Naive thymus-derived CD8-positive, alpha-beta T cell (primary cell): ENCODE measurements at places on chromosomes 5 and 9. TPM values are rescaled to one million over a fixed set of nuclear protein-coding genes. Genes with fewer than 3 reads are reported as not detected.

Gene JMY
- 27.1 TPM for total RNA-seq

Gene SHOC1
- total RNA-seq, result not detected

Gene ABO
- total RNA-seq, result not detected

Gene TMEM232
- 1.4 TPM for total RNA-seq

Gene C5orf22
- 35.7 TPM for total RNA-seq

GRCh38 chr9:121674952-121675351 lies 23.5 kb downstream of the DAB2IP start:
- DNase-seq, result peak; percentile 31
- H3K4me1 ChIP-seq, result no peaks in the 10 kb centered on the region
- H3K27ac ChIP-seq, result no peak overlapping the region
- H3K36me3 ChIP-seq, result no peaks in the 10 kb centered on the region

- no peaks in the 10 kb centered on the region for H3K4me1 ChIP-seq
- no peaks in the 10 kb centered on the region for H3K36me3 ChIP-seq
- H3K27me3 ChIP-seq, result peaks cover 41% of the 10 kb centered on the region
Measured at GRCh38 chr5:115325296-115325959, 29.0 kb upstream of the CCDC112 start.

- no peak overlapping the region for H3K4me3 ChIP-seq
- no peak overlapping the region for H3K27ac ChIP-seq
- peaks cover 6% of the 10 kb centered on the region for H3K4me1 ChIP-seq
- no peaks in the 10 kb centered on the region for H3K36me3 ChIP-seq
Measured at GRCh38 chr9:99489060-99489413, 267.0 kb downstream of the SEC61B start.

GRCh38 chr9:115104908-115105307 lies 13.0 kb downstream of the TNC start:
- no peak overlapping the region for H3K27ac ChIP-seq
- H3K4me3 ChIP-seq, result no peak overlapping the region
- peaks cover 8% of the 10 kb centered on the region for H3K27me3 ChIP-seq
- no peak for DNase-seq

DNA sequence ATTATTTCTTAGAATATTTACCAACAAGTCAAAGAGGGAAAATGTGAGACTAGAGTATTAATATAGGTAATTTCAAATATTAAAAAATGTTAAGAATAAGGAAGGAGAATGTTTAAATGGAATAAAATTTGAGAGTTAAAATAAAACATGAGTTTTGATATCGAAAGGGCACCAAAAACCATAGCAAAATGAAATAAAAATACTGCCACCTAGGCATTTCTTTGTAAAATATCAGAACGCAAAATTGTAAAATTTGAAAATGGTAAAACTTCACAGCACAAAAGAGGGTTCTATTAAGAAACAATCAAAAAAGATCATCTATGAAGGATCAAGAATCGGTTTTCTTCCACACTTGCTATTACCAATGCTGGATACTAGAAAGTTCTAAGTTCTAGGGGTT lies 418.3 kb downstream of the TAF11L14 start:
- no peaks in the 10 kb centered on the region for H3K4me1 ChIP-seq
- H3K4me3 ChIP-seq, result no peak overlapping the region
- no peak for DNase-seq
- H3K36me3 ChIP-seq, result no peaks in the 10 kb centered on the region

DNA sequence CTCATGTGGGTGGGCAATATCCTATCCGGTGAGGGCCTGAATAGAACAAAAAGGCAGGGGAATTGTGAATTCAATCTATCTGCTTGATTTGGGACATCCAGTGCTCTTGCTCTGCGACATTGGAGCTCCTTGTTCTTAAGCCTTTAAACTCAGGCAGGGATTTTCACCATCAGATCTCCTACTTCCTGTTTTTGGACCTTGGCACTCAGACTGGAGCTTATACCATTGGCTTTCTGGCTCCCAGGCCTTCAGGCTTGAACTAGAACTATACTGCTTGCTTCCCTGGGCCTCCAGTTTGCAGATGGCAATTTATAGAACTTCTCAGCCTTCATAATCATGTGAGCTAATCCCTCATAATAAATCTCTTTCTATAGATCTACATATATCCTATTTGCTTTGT lies 134.3 kb upstream of the CLINT1 start:
- no peak overlapping the region for H3K27ac ChIP-seq
- peaks cover 21% of the 10 kb centered on the region for H3K27me3 ChIP-seq
- no peak overlapping the region for H3K4me3 ChIP-seq
- DNase-seq, result no peak
- no peaks in the 10 kb centered on the region for H3K36me3 ChIP-seq
- peaks cover 13% of the 10 kb centered on the region for H3K4me1 ChIP-seq

DNA sequence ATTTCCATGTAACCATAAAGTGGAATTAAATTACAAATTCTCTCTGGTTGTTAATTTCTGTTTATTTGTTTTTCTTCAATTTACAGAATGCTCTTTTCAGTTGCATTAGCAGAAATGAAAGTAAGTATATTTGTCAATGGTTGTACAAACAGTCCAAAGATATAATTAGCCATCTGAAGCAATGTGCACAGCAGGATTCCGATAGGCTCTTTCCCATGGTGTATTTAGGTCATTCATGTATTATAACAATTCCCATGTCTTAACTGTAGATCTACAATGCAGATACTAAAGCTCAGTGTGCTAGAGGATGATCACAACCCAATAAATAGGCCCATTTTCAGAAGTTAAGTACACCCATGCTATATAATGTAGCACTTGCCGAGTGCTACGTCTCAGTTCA lies 43.8 kb downstream of the RECK start:
- no peaks in the 10 kb centered on the region for H3K4me1 ChIP-seq
- H3K4me3 ChIP-seq, result no peak overlapping the region
- H3K27me3 ChIP-seq, result no peaks in the 10 kb centered on the region
- DNase-seq, result no peak
- H3K36me3 ChIP-seq, result peaks cover 31% of the 10 kb centered on the region

DNA sequence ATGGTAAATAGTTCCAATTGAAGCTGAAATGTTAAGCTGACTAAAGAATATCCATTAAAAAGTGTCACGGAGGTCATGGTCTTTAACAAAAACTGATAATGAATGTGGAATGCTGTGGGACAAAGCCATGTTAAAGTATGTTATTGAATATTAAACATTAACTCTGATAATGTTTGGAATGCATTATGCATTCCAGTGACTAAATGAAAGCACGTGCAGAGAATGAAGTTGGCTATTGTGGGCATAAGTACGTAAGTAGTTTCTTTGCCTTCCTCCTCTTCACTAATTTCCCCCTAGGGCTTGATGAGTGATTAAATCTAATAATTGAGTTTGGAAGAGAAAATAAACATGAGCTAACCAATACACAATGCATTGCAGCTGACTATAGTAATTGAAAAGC lies 640.4 kb upstream of the CDH10 start:
- no peaks in the 10 kb centered on the region for H3K36me3 ChIP-seq
- H3K4me3 ChIP-seq, result no peak overlapping the region
- no peaks in the 10 kb centered on the region for H3K27me3 ChIP-seq
- H3K4me1 ChIP-seq, result no peaks in the 10 kb centered on the region
- no peak overlapping the region for H3K27ac ChIP-seq
- DNase-seq, result no peak

DNA sequence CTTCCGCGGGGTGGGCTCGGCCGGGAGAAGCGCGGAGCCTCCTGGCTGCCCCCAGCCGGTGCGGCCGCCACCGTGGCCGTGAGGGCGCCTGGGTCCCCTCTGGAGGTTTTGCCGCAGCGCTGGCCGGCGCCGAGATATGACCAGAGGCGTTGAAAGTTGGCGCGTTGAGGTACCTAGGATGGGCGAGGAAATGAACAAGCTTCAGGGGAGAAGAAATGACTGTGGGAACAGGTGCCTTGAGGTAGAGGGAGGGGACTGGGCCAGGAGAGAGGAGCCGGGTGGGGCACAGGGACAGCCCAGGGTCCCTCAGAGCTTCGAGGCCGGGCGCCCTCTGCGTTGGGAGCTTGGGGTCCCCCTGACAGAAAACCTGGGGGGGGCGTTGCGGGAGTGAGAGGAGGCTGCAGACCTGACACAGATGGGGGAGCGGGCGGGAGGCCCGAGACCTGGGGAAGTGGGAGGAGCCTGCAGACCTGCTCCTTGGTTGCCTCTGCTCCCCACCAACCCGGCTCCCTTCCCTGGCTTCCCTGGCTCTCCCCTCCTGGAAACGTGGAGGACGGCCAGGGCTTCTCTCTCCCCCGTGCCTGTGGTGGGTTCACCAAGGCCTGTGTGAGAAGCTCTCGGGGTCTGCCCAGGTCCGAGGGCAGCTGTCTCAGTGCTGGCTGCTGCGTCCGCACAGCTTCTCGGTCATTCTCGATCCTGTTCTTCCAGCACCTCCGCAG lies 14.2 kb downstream of the RABL6 start:
- no peak overlapping the region for H3K4me3 ChIP-seq
- peaks cover 21% of the 10 kb centered on the region for H3K36me3 ChIP-seq
- DNase-seq, result peak; percentile 53
- no peaks in the 10 kb centered on the region for H3K27me3 ChIP-seq
- peaks cover 17% of the 10 kb centered on the region for H3K4me1 ChIP-seq

DNA sequence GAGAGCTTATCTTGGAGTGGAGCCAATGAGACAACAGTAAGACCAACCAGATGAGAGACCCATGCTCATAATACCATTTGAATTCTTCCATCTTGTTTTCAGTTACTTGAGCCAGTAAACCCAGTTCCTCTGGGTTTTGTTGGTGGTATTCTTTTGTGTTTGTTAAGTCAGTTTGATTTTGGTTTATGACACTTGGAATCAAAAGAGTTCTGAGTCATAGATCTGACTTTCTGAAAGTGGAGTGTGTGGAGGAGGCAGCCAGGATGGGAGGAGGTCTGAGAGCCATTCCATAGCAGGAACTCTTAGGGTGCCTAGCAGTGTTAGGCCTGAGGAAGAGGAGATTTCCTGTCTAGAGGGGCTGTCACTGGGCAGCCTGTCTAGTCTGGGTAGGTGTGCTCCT lies 24.6 kb upstream of the PANK3 start:
- H3K4me1 ChIP-seq, result no peaks in the 10 kb centered on the region
- no peak overlapping the region for H3K27ac ChIP-seq
- H3K27me3 ChIP-seq, result no peaks in the 10 kb centered on the region
- no peak overlapping the region for H3K4me3 ChIP-seq

DNA sequence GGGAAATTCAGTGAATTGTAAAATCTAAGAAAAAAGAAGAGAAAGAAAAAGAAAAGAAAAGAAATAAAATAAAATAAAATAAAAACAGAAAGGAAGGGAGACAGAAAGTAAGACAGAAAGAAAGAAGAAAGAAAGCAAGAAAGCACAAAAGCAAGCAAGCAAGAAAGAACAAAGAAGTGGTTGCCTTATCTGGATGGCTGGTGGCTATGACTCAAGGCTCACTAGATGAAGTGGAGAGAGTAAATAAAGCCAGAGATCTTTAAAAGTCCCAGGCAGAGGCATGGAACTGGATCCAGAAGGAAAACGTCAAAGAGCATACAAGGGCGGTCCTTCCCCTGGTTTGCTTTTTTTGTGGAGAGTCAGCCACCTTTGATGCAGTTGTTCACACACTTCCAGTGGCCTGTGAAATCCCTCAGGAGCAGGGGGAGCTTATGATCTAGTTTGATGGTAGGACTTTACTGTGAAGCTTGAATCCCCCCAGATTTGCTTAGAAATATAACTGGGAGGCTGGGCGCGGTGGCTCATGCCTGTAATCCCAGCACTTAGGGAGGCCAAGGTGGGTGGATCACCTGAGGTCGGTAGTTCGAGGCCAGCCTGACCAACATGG lies 176.7 kb upstream of the HMHB1 start:
- H3K27me3 ChIP-seq, result no peaks in the 10 kb centered on the region
- H3K4me3 ChIP-seq, result no peak overlapping the region
- H3K27ac ChIP-seq, result no peak overlapping the region
- H3K4me1 ChIP-seq, result no peaks in the 10 kb centered on the region
- H3K36me3 ChIP-seq, result no peaks in the 10 kb centered on the region
- no peak for DNase-seq
